ENCODE measurements at places on chromosomes 4 and X.

DNA sequence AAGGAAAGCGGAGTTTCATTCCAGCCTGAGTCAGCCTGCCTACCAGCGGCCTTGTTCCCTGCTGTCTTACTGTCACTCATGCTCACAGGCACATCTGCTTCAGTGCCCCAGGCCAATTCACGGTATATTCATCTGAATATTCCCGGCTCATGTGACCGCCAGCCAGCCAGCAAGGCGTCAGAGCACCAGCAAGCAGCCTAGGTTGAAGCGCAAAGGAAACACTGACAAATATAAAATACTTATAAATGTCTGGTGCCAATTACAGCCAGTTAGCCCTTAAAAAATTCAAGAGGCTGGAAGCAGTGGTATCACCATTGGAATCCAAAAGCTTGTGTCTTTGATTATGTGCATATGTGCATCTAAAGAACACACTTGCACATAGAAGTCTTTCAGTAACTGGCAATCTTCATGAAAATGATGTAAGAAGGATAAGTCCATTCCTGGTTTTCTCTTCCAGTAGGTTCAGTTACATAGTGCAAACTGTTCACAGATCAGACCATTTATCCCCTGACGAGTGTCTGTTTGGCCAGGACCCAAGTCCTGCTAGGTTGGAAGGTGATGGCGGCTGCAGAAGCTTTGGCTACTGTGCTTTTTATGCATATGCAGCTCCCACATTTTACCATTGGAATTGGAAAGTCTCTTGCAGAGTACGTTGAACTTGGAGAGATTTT, 61.3 kb downstream of the LUZP4 start:
- no peak for DNase-seq

DNA sequence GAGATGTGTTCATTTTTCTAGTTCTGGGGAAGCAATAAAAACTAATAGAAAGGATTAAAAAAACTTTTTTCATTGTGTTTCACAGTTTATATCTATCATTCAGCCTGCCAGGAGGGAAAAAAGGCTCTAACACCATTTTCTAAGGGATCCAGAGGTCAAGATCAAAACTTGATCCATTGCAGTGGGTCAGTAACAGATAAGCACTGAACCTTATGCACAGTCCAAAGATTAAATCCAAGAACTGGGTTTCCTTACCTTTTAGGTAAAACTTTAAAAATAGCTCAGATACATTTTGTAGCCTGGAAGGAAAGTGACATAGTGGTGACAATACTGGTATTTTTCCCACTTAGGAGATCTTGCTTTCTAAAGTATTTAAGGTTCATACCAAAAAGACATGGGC, 12.7 kb downstream of the MTTP start:
- no peak for DNase-seq

- DNase-seq, result no peak
Measured at GRCh38 chrX:36957425-36958328, 50.5 kb upstream of the FAM47C start.

GRCh38 chr4:149841686-149842085, 26.0 kb upstream of the IQCM start:
- DNase-seq, result no peak

GRCh38 chr4:156378033-156378665, 424.5 kb upstream of the CTSO start:
- DNase-seq, result peak; percentile 16

DNA sequence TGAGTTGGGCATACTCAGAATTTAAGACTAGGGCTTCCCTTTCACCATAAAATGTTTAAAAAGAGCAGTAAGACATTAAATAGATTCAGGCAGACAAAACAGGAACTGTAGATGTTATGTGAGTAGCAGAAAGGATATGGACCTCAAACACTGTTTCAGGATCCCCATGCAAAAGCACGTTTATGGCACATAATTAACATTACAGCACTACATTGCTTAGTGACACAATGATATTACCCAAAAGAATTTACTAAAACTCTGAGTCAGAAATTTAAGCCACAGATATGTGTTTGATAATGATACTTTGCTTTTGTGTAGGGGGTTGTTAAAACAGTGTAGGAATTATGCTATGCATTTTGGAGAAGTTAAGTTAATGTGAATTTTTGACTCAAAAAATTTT, 266.3 kb downstream of the PDGFC start:
- DNase-seq, result no peak

GRCh38 chr4:21592970-21593670, 355.5 kb downstream of the KCNIP4 start:
- no peak for DNase-seq

- DNase-seq, result no peak
Measured at GRCh38 chr4:118760092-118760491, 74.9 kb downstream of the METTL14 start.

- DNase-seq, result peak; percentile 32
Measured at GRCh38 chr4:47490550-47490949, 5.5 kb downstream of the ATP10D start.

- no peak for DNase-seq
Measured at GRCh38 chrX:101078716-101079598, at the start of gene TMEM35A. TMEM35A (plus strand) TSS chrX:101078879; CDS start chrX:101079003, 124 bp downstream.

GRCh38 chr4:54727346-54727745, 69.6 kb downstream of the KIT start:
- no peak for DNase-seq

- no peak for DNase-seq
Measured at GRCh38 chr4:153438916-153439756, 27.0 kb upstream of the TMEM131L start.

- no peak for DNase-seq
Measured at GRCh38 chrX:20980426-20980825, 393.8 kb upstream of the CNKSR2 start.

- DNase-seq, result no peak
Measured at GRCh38 chrX:109822861-109823260, 89.8 kb upstream of the ACSL4 start.

GRCh38 chrX:10496345-10496965, 123.9 kb downstream of the MID1 start:
- DNase-seq, result no peak

- DNase-seq, result no peak
Measured at GRCh38 chr4:8340781-8341241, 71.3 kb downstream of the HTRA3 start.

GRCh38 chr4:126405369-126405982, 1090.7 kb downstream of the FAT4 start:
- peak; percentile 13 for DNase-seq

GRCh38 chrX:24395775-24396174, 35.3 kb downstream of the SUPT20HL1 start:
- peak; percentile 63 for DNase-seq

DNA sequence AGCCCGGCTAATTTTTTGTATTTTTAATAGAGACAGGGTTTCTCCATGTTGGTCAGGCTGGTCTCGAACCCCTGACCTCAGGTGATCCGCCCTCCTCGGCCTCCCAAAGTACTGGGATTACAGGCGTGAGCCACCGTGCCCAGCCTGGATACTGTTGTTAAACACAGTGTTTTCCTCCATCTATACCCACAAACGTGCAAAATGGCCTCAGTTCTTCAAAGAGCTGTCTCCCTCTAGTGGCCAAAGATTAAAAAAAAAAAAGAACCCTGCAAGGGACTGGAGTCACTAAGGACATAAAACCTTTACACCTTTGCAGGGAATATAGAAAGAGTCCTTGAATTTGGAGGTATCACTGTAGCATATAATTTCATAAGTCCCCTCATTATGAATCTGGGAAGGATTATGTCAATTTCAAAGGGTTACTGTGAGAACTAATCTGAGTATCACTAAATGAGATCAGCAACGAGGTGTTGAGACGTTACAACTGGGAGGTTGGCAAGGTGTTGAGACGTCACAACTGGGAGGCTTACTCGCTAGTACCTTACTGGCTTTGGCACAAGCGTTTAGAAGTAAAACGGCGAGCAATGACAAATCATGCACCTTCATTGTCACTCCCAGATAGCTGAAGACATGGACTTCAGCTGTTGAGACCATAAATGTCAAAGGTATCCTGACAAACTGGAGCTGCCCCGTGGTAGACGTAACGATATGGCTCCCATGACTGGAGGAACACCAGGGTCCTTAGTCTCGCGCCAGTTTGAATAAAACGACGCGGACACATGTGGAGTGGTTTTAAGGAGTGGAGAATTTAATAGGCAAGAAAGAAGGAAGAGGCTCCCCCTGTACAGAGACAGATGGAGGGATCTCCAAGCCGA, 33.4 kb upstream of the ENPP6 start:
- DNase-seq, result peak; percentile 79

DNA sequence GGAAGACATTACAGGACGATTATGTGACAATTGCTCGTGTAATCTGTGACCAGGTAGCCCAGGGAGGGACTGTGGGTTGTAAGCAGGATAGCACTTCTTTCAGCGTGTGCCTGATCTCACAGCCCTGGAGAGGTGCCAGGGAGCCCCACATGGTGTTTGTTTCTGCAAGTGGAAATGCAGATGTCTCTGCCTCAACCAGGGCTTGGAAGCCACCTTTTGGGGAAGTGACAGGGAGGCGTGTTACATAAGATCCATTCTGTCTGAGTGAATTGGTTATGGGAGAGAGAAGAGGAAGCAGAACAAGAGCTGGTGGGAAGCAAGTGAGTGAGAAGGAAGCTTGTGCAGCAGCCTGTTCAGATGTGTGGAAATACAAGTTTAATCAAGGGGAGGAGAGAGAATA, 104.5 kb upstream of the GATB start:
- DNase-seq, result peak; percentile 8

GRCh38 chrX:47958761-47959342, 44.9 kb downstream of the ZNF182 start:
- DNase-seq, result peak; percentile 35

GRCh38 chrX:135435139-135435922, 13.6 kb downstream of the SMIM10L2A start:
- DNase-seq, result no peak

DNA sequence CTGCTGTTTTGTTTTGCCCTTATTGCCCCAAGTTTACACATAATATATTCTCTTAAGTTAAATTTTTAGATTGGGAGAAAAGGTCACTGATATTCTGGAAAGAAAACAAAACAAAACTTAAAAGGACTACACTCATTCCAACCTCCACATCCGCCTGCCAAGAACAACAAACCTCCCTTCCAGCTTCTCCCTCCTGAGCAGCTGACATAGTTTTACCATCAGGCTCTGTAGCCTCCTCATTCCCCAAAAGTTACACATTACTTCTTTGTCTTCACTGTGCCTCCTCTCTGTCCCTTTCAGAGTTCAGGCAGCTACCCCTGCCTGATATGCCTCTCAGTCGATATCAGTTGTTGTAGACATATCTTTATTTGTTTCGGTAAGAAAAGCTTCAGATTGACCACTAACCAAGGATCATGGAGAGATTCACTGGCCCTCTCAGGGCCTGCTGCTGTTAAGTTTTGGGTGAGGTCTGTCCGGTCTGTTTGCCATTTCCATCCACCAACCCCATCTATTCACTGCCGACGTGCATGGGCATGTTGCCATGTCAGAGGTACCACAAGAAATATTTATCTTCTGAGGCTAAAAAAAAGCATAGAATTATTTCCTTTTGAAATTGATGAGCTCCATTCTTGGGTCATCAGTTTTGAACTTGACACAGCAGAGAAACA, 164.1 kb downstream of the GASK1B start:
- DNase-seq, result no peak

DNA sequence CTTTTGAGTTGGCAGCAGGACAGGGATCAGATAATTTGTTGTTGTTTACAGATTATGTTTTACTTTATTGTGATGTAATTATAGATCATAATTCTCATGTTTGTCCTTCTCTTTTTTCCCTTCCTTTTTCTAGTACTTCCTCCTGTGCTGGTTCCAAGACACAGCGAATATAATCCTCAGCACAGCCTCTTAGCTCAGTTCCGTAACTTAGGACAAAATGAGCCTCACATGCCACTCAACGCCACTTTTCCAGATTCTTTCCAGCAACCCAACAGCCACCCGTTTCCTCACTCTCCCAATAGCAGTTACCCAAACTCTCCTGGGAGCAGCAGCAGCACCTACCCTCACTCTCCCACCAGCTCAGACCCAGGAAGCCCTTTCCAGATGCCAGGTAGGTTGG, 58.0 kb downstream of the SMAD1 start:
- no peak for DNase-seq

GRCh38 chr4:80999943-81000342, 30.6 kb upstream of the BMP3 start:
- no peak for DNase-seq

- peak; percentile 2 for DNase-seq
Measured at GRCh38 chrX:51332188-51332942, at the start of gene NUDT10. NUDT10 (plus strand) TSS chrX:51332822; CDS start chrX:51332966, 144 bp downstream.

- no peak for DNase-seq
Measured at GRCh38 chrX:139304471-139304870, 226.1 kb upstream of the F9 start.

GRCh38 chr4:186472948-186473347, 82.4 kb downstream of the MTNR1A start:
- peak; percentile 10 for DNase-seq

- no peak for DNase-seq
Measured at GRCh38 chr4:162557516-162558106, 393.8 kb upstream of the FSTL5 start.
